ENCODE measurements at places on chromosomes 16 and 17.

DNA sequence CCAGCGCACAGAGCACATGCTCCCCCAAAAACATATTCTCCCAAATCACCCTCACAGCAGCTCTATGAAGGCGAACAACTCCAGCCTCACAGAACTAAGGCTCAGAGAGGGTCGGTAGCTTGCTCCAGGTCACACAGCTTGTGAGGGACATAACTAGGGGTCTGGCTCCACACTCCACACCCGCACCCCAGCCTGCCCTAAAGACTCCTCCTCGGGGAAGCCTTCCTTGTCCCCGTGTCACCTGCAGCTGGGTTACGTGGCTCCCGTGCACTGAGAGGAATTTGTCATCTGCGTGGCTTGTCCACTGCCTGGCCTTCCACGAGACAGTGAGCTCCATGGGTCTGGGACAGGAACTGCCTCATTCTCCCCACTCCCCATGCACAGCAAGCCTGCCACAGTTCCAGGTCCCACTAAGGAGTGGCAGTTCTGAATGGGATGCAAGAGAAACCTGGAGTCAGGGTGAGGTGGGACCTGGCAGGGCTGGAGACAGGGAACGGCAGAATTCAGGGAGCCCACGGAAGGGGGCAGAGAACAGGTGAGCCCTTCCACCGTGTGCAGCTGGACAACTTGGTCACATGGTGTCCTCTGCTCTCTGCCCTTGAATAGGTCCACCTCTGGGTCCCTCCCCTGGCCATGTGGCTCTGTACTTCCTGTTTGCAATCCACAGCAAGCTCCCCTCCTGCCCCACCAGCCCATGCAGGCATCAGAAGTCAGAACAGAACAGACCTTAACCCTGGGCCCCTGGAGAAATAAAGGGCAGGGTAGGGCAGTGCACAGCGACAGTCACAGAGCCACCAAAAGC is 27.4 kb downstream of the TNFRSF13B start:
- DNase-seq = no peak

GRCh38 chr17:42531455-42532354 is 4.3 kb upstream of the NAGLU start:
- DNase-seq = peak; percentile 74

GRCh38 chr16:31094088-31094423 is 541 bp downstream of the VKORC1 start:
- no peak for DNase-seq

GRCh38 chr16:85513649-85514048 is 99.5 kb upstream of the GSE1 start:
- no peak for DNase-seq

GRCh38 chr16:17131351-17131750 is 339.4 kb downstream of the XYLT1 start:
- no peak for DNase-seq

DNA sequence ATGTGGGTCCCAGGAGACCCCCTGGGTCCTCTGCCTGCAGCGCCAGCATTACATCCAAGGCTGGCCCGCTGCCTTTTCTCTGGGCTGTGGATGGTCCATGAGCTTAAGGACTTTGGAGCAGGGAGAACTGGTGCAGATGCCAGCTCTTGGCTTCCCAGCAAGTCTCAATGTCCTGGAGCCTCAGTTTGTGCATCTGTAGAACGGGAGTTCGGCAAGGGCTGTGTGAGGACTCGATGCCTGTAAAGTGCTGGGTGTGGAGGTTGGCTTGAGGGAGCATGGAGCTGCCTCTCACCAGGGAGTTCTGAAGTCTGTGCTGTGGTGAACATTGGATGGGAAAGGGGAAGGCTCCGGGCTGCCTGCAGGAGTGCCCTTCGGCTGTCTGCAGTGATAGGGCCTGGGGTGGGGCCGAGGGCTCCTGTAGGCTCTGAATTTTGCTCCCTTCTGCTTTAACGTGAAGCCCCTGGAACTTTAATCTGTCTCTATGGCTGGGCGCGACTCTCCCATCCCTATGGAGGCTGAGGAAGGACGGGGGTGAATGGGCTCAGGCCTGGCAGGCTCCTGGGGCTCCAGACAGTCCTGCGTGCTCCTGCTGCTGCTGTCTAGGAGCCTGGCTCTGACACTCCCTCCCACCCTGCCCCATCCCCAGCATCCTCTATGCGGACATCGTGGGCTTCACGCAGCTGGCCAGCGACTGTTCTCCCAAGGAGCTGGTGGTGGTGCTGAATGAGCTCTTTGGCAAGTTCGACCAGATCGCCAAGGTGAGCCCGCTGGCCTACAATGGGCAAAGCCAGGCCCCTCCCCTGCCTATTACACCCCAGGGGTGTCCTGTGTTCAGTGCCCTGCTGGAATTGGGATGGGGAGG is 27.9 kb downstream of the ADCY7 start:
- no peak for DNase-seq

DNA sequence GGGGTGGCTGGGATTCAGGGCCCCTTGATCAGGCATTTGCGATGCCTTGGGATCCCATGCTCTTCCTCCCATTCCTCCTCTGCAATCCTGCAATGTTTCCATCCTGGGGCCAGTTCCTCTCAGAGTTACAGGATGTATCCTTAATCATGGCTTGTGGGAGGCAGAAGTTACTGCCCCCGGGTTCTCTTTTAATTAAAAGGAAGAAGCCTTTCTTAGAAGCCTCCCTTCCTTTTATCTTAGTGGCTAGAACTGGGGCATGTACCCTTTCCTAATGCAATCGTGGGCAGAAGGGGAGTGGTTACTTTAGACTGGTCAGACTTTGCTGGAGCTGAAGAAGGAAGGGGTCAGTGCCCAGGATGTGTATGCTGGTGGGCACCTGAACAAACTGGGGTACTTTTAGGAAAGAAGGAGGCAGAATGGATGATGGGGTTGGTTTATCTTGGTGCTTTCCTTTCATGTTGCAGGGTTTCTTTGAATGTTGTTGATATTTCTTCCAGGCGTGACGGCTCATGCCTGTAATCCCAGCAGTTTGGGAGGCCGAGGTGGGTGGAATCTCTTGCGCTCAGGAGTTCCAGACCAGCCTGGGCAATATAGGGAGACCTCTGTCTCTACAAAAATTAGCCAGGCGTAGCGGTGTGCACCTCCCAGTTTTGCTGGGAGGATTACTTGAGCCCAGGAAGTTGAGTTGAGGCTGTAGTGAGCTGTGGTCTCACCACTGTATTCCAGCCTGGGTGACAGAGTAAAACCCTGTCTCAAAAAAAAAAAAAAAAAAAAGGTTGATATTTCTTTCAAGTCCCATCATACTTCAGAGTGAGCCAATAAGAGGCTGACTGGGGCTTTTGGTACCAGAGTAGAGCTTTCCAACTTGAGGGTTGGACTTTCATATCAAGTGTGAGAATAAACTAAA is 13.2 kb upstream of the SPN start:
- no peak for DNase-seq

GRCh38 chr16:85963753-85964285 is 64.9 kb downstream of the IRF8 start:
- no peak for DNase-seq

DNA sequence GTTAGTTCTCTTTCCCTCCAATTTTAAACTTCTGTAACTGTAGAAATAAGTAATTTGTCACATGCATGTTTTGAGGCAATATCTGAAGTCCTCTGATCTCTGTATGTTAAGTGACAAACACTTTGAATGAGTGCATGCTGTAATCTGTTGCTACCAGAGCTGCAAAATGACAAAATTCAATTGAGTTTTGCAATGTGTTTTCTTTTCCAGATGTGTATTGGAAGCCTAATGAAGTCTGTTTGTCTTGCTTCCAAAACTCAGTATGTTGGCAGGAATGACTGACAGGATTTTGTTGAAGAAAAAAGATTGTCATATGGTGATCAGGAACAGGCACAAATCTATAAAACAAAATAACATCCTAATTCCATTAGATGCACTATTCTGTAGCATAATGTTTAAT is 561.6 kb upstream of the CDH8 start:
- no peak for DNase-seq

- DNase-seq = no peak
Measured at GRCh38 chr16:2787961-2788360, 601 bp upstream of the PRSS33 start.

DNA sequence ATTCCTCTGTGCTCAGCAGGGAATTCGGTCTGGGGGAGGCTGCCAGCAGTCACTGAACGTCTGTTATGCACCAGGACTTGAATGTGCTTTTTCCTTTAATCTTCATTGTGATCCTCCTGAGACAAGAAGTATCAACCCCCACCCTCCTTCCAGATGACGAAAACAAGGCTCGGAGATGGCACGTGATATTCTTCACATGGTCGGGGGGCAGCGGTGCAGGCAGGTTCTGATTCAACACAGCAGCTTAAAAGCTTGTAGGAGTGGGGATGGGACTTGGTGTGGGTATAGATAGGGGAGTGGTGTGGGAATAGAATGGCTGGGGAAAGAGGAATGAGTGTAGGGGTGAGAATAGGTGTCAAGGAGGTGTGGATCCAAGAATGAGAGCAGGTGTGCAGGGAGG is 6.4 kb downstream of the NECAB2 start:
- no peak for DNase-seq

DNA sequence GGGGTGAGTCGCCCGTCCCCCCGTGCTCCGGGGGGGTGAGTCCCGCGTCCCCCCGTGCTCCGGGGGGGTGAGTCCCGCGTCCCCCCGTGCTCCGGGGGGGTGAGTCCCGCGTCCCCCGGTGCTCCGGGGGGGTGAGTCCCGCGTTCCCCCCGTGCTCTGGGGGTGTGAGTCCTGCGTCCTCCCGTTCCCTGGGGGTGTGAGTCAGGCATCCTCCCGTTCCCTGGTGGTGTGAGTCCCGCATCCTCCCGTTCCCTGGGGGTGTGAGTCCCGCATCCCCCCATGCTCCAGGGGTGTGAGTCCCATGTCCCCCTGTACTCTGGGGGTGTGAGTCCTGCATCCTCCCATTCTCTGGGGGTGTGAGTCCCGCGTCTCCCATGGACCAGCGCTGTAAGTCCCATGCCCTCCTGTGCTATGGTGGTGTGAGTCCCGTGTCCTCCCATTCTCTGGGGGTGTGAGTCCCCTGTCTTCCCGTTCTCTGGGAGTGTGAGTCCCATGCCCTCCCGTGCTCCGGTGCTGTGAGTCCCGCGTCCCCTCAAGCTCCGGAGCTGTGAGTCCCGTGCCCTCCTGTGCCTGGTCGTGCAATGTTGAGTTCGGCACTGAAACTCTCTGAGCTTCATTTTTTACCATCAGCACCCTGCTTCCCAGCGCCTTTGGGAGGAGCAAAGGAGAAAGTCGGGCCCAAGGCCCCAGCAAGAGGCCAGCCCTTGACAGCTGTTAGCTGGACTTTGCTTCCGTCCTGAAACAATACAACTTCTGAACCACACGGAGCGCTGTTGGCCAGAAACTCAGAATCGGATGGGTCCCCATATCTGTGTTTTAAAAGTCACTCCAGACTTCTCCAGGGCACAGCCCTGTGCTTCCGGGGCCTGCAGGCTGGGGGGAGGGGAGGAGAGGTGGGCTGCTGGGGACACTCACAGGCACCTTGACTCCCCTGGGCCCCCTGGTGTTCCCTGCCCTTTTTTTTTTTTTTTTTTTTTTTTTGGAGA is 11.5 kb upstream of the ZC3H18 start:
- no peak for DNase-seq

GRCh38 chr16:12545792-12546342 is 257.8 kb downstream of the CPPED1 start:
- no peak for DNase-seq

- no peak for DNase-seq
Measured at GRCh38 chr16:46727184-46727583, 21.0 kb downstream of the MYLK3 start.

DNA sequence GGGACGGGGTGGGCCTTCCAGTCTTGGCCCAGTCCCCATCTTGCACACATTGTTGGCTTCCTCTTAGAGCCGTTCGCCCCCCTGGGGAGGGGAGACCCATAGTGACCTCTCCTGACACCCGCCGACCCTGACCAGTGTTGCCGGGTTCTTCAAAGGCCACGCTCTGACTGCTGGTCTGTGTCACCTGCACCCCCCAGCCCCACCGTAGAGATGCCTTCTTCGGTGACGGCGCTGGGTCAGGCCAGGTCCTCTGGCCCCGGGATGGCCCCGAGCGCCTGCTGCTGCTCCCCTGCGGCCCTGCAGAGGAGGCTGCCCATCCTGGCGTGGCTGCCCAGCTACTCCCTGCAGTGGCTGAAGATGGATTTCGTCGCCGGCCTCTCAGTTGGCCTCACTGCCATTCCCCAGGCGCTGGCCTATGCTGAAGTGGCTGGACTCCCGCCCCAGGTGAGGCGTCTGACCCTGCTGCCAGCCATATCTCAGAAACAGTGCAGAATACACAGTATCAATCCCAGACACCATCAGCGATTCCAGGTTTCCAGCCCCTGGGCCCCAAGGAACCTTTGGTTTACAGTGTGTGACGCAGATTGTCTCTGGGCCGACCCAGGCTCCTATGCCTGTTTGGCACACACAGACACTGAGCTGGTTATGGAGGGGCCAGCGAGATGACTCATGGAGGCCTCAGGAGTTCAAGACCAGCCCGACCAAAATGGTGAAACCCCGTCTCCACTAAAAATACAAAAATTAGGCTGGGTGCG is 1.3 kb downstream of the SLC26A11 start:
- no peak for DNase-seq

- DNase-seq = no peak
Measured at GRCh38 chr16:22888791-22889190, 74.8 kb downstream of the HS3ST2 start.

- DNase-seq = peak; percentile 65
Measured at GRCh38 chr17:80270836-80271235, 10.2 kb downstream of the RNF213 start.

DNA sequence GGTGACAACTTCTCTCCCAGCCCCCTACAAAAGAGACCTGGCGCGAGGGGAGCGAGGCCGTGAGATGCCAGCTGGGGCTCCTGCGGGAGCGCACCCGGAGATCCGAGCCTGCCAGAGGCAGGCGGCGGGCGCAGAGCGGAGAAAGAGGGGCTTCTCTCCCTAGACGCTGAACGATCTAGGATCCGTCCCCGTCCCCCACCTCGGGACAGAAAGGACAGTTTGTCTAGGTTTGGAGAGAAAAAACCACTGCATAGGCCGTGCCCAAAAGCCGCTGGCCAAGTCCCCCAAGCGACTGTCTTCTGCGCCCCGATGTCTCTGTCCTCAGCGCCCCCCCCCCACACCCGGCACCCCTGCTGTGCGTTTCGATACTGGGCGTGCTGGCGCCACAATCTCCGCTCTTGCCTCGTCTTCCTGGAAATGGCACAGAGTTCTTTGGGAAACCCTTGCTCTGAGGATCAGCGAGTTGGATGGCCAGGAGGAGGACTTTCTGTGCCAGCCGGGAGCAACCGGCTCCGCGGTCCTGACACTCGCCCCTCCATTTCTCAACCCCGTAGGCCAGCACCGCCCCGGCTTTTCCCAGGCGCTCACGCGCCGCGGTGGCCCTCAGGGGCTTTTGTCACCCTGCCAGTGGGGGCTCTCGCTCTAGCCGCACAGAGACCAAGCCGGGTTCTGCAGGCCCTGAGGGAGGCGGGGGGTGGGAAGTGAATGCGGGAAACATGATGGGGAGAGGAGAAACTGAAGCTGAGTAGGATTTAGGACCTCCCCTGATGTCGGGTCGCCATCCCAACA is 1.0 kb downstream of the SSTR2 start:
- no peak for DNase-seq

DNA sequence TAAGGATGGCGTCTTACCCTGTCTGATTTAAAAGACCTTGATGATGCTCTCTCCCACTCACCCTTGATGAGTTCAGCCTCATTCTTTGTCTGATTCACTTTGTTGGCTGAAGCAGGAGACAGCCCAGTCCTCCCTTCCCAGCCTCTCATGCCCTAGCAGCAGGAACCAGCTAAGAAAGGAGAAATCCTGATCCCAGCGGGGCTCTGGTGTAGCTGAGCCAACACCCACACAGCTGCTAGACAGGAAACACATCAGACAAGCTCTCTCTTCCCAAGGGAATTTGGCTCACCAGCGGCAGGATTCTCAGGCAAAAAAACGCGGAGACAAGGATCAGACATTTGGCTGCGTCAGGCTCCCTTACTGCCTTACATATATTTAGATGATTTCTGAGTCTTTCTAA is 211.5 kb downstream of the CDH11 start:
- DNase-seq = no peak
